ENCODE measurements at places on chromosomes 16 and 17. TPM values are rescaled to one million over a fixed set of nuclear protein-coding genes. Genes with fewer than 3 reads are reported as not detected.

DNA sequence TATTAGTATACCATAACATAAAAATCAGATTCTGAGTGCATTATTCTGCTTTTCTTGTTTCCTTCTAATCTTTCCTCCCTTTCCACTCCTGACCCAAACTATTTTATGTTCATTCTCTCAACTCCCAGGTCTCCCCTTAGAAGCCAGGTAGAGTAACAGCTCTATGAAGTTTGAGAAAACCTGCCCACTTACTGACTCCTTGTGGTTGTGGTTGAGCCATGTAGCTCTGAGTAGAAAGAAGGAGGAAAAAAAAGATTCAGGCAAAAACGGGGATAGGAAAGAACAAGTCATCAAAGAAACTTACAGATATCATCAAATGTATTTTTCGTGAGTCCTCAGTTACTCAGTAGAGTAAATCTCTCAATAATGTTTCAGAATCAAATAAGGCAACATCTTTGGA, 216.7 kb downstream of the PMP22 start:
- H3K27ac ChIP-seq, result no peak overlapping the region
- H3K4me3 ChIP-seq, result no peak overlapping the region
- no peaks in the 10 kb centered on the region for H3K4me1 ChIP-seq
- no peaks in the 10 kb centered on the region for H3K27me3 ChIP-seq

- no peak overlapping the region for H3K27ac ChIP-seq
- H3K4me1 ChIP-seq, result peaks cover 6% of the 10 kb centered on the region
- no peak for DNase-seq
- H3K36me3 ChIP-seq, result no peaks in the 10 kb centered on the region
- no peak overlapping the region for H3K4me3 ChIP-seq
These were observed 64.5 kb upstream of the MED9 start for GRCh38 chr17:17412326-17412725.

GRCh38 chr17:17724307-17725010, 43.2 kb downstream of the RAI1 start:
- DNase-seq, result peak; percentile 66
- H3K4me1 ChIP-seq, result peaks cover 9% of the 10 kb centered on the region
- H3K36me3 ChIP-seq, result peaks cover 4% of the 10 kb centered on the region
- no peaks in the 10 kb centered on the region for H3K27me3 ChIP-seq
- H3K4me3 ChIP-seq, result peak overlapping the region; percentile 57

DNA sequence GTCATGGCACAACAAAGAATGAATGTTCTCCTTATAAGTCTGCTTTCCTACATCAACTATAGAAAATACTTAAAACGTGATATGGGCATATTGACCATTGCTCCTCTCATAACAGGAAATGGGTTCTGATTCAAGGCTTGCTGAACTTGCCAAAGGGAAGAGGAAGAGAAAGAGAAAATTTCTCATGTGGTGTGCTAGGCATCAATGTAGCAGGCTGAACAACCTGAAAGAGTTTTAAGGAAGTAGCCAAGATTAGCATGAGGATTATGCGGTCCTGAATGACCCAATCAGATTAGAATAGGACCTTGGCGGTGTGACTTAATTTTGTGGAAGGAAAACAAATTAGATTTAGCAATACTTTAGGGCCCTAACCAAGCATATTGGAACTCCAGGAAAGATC, 617.7 kb upstream of the CDH11 start:
- H3K27me3 ChIP-seq, result no peaks in the 10 kb centered on the region
- H3K36me3 ChIP-seq, result no peaks in the 10 kb centered on the region
- H3K4me1 ChIP-seq, result no peaks in the 10 kb centered on the region
- no peak overlapping the region for H3K4me3 ChIP-seq
- no peak for DNase-seq

DNA sequence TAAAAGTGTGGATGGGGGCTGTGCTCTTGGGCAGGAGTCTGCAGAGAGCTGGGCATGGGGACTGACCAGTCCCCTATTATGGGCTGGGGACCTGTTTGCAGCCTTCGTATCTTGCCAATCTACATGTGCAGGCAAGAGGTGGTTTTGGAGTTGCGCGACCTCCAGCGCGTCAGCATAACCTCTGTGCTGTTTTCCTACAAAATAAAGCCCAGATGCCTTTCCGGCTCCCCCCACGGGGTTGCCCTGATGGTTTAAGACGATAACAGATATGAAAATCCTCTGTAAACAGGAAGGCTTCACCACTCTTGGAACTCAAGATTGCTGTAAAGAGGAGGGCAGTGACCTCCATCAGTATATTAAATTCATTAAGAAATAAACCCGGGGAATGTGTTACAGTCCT, 16.5 kb upstream of the SPPL2C start:
- no peaks in the 10 kb centered on the region for H3K4me1 ChIP-seq
- H3K4me3 ChIP-seq, result no peak overlapping the region
- no peak for DNase-seq
- H3K36me3 ChIP-seq, result no peaks in the 10 kb centered on the region

TMEM220 gene
- 4.3 TPM for total RNA-seq

DNA sequence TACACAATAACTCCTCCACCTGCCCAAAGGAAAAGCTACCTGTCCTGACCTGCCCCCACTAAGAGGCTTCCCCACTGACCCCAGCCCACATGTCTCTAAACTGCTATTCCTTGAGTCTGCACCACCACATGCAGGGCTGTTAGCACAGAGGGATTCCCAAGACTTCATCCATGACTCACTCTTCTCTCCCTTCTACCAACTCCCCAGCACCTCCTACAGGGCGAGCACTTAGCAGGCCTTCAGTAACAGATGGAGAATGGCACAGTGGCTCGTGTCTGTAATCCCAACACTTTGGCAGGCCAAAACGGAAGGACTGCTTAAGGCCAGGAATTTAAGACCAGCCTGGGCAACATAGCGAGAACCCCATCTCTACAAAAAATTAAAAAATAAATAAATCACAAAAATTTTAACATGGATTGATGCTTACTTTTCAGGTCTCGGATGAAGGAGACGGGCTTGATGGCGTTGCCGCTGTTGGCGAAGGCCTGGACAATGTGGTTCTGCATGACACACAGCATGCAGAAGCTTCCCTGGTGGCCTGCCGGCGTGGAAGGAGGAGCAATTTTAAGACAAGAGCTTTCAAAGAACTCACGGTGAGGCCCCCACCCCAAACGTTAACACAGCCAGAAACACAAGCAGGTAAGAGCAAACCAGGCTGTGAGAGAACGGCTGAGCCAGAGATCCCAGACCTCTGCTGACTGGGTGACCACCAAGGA, 12.0 kb downstream of the USP36 start:
- no peaks in the 10 kb centered on the region for H3K4me1 ChIP-seq
- no peak overlapping the region for H3K4me3 ChIP-seq
- peaks cover 37% of the 10 kb centered on the region for H3K36me3 ChIP-seq
- peak; percentile 56 for DNase-seq

KRTAP4-9 gene
- total RNA-seq, result not detected

SLC35G6 gene
- not detected for total RNA-seq

GRCh38 chr17:51533821-51534220, 273.5 kb downstream of the UTP18 start:
- no peaks in the 10 kb centered on the region for H3K4me1 ChIP-seq
- H3K27ac ChIP-seq, result no peak overlapping the region
- H3K4me3 ChIP-seq, result no peak overlapping the region
- no peak for DNase-seq

DNA sequence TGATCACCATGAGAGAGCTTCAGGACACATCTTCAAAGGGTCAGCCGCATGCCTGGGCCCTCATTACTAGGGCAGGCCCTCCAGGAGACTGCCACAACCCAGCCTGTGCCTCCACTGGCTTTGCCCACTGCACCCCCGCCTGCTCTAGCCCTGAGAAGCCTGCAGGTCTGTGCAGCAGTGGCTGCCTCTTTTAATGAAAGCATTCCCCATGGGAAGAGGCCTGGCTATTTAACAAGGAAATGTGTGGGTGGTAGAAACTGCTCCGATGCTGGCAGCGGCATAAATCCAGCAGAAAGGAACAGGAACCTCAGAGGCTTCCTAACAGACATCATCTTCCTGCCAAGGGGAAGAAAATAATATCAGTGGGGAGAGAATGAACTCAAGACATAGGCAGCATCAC, 375 bp upstream of the KRT32 start:
- H3K4me1 ChIP-seq, result peaks cover 4% of the 10 kb centered on the region
- H3K36me3 ChIP-seq, result no peaks in the 10 kb centered on the region
- no peak overlapping the region for H3K27ac ChIP-seq
- no peak overlapping the region for H3K4me3 ChIP-seq
- DNase-seq, result no peak
- H3K27me3 ChIP-seq, result peaks cover 6% of the 10 kb centered on the region

GRCh38 chr17:74838274-74838673, 21.4 kb downstream of the GRIN2C start:
- no peaks in the 10 kb centered on the region for H3K36me3 ChIP-seq
- no peaks in the 10 kb centered on the region for H3K27me3 ChIP-seq
- DNase-seq, result no peak
- H3K4me3 ChIP-seq, result no peak overlapping the region
- H3K27ac ChIP-seq, result no peak overlapping the region

LGALS9C gene
- not detected for total RNA-seq

VTN gene
- 0.51 TPM for total RNA-seq

TEKT1 gene
- total RNA-seq, result not detected

DNA sequence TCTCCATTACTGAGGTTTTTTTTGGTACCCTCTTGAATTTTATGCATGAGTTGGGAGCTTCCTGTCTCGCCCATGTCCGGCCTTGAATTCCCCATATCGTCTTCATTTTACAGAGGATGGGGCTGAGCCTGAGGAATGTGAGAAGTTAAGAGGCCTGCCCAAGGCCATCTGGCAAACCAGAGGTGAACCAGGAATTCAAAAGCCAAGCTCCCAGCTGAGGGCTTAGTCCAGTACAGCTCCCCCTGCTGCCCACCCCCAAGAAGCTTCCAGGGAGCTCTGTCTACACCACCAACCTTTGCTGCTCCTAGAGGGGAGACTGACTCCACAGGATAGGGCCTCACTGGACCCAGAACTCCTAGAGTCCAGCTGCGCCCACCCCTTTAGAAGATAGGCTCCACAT, 20.7 kb upstream of the C16orf78 start:
- H3K27me3 ChIP-seq, result no peaks in the 10 kb centered on the region
- no peak overlapping the region for H3K4me3 ChIP-seq
- H3K27ac ChIP-seq, result no peak overlapping the region
- no peaks in the 10 kb centered on the region for H3K4me1 ChIP-seq

- DNase-seq, result no peak
- H3K27ac ChIP-seq, result no peak overlapping the region
- H3K36me3 ChIP-seq, result no peaks in the 10 kb centered on the region
- no peak overlapping the region for H3K4me3 ChIP-seq
These were observed 52.7 kb upstream of the LHX1 start for GRCh38 chr17:36884495-36885152.

DNA sequence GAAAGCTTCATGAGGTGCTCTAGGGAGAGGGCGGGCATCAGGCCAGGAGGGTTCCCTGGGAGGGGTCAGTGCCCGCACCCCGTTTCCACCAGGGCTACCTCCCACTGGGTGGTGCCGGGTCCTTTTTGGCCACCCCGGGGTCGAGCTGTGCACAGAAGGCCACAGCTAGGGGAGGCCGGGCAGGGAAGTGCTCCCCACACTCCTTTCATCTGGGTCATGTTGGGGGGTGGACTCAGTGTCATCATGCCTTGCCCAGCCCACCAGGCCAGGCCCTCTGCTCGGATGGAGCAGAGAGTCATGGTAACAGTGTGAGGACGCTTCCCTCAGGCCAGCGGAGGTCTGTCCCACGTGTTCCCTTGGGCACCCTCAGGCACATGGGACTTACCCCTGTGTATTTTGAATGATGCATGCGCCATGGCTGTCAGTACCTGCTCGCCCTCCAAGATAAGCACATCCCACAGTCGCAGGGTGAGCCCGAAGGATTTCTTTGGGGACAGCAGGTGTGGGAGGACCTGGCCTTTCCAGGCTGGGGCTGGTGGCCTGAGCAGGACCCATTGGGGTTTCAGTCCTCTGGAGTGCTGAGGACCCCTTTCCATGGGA, 46.4 kb downstream of the TNFRSF13B start:
- DNase-seq, result no peak
- H3K36me3 ChIP-seq, result no peaks in the 10 kb centered on the region
- H3K4me1 ChIP-seq, result no peaks in the 10 kb centered on the region
- H3K27me3 ChIP-seq, result no peaks in the 10 kb centered on the region
- no peak overlapping the region for H3K27ac ChIP-seq

CLEC10A gene
- total RNA-seq, result not detected

KRTAP2-3 gene
- not detected for total RNA-seq

DNA sequence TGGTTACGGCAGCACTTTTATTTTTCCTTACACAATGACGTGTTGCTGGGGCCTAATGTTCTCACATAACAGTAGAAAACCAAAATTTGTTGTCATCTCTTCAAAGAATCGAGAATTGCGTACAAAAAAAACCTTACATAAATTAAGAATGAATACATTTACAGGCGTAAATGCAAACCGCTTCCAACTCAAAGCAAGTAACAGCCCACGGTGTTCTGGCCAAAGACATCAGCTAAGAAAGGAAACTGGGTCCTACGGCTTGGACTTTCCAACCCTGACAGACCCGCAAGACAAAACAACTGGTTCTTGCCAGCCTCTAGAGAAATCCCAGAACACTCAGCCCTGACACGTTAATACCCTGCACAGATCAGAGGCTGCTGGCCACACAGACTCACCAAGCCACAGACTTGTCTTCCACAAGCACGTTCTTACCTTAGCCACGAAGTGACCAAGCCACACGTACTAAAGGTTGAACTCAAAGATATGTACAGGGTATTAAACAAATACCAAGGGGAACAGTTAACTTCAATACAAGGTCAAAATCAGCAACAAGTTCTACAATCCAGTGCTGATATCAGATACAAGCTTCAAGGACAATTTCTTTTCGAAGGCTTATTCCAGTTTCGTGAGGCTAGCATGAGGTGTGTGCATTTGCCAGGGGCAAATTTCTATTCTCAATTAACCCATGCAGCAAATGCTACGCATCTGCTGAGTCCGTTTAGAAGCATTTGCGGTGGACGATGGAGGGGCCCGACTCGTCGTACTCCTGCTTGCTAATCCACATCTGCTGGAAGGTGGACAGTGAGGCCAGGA, 2.4 kb downstream of the ACTG1 start:
- H3K27ac ChIP-seq, result peak overlapping the region; percentile 86
- DNase-seq, result no peak
- no peaks in the 10 kb centered on the region for H3K27me3 ChIP-seq
- H3K4me3 ChIP-seq, result peak overlapping the region; percentile 100
- H3K36me3 ChIP-seq, result peaks cover 30% of the 10 kb centered on the region

LIMD2 gene
- total RNA-seq, result 3.3 TPM

GRCh38 chr16:29023279-29024277, 38.7 kb downstream of the LAT start:
- no peak overlapping the region for H3K27ac ChIP-seq
- H3K4me3 ChIP-seq, result no peak overlapping the region
- peak; percentile 10 for DNase-seq
- H3K27me3 ChIP-seq, result peaks cover 2% of the 10 kb centered on the region
- no peaks in the 10 kb centered on the region for H3K36me3 ChIP-seq
